ENCODE measurements at places on chromosomes 3 and 15.

DNA sequence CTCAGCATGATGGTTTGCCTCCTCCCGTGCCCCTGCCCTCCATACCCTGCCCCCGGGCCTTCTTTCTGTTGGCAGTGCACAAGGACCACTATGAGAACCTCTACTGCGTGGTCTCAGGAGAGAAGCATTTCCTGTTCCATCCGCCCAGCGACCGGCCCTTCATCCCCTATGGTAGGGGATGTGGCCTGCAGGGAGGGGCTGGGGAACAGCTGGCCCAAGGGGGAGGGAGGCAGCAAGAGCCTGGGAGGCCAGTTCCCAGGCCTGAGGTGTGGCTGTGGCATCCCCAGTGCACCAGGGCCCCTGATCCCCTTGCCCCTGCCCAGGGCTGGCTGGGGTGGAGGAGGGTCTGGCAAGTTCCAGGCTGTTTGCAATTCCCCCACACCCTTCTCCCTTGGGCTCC lies 2.6 kb upstream of the PLA2G4B start:
- no peak for DNase-seq

- DNase-seq: no peak
Measured at GRCh38 chr3:134033315-134033996, 3.7 kb upstream of the SLCO2A1 start.

- no peak for DNase-seq
Measured at GRCh38 chr3:106810300-106810875, 566.9 kb upstream of the CCDC54 start.

- DNase-seq: no peak
Measured at GRCh38 chr3:16896820-16897219, 12.1 kb downstream of the PLCL2 start.

DNA sequence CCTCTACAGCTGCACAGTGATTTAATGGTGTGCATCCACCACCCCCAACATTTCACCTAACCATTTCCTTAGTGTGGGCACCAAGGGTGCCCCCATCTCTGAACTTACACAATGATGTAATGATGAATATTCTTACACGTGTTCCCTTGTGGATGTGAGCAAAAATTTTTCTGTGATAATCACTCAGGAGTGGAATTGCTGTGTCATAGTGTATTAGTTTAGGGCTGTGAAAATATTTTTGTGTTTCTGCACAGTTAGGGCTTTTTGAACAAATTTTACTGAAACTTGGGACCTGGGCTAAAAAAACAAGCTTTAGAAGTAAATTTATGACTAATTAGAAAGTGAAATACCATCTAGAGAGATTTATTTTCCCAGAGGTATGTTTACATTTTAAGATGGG lies 134.5 kb upstream of the CCNL1 start:
- no peak for DNase-seq

DNA sequence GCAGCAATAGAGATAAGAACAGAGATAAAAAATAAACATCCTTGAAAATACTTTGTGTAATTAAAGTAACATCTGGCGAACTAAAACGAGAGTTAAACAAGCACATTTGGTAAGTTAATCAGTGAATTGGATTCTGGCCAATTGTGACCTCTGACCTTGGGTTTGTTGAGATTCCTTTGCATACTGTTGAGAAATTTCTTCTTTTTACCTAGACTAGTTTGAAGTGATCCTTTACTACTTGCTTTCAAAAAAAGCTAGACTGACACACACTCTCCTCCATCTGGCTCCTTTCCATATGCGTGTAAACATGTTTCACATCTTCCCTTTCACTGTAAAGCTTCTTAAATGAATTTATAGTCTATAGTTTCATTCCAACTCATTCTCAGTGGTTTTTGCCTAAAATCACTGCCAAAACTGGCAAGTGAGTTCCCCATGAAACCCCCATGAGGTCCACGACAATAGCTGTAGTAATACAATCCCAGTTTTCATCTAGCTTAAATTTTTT lies 17.3 kb upstream of the GBE1 start:
- no peak for DNase-seq

- DNase-seq: no peak
Measured at GRCh38 chr3:33278163-33278562, 921 bp downstream of the FBXL2 start.

- DNase-seq: peak; percentile 34
Measured at GRCh38 chr15:68730471-68730919, 90.2 kb downstream of the ANP32A start.

DNA sequence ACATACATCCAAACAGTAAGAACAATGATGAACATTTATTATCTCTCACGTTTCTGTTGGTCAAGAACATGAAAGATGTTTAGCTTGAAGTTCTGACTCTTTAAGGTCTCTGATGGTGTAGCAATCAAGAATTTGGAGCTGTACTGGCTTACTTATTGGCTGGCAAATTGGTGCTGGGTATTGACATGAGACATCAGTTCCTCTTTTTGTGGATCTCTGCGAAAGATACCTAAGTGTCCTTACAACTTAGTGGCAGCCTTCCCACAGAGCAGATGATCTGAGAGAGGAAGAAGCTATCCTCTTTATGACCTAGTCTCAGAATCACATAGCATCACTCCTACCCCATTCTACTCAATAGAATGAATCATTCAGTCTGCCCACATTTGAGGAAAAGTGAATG lies 309.8 kb upstream of the DCBLD2 start:
- no peak for DNase-seq

GRCh38 chr3:55720614-55721013 lies 233.5 kb upstream of the WNT5A start:
- DNase-seq: no peak

DNA sequence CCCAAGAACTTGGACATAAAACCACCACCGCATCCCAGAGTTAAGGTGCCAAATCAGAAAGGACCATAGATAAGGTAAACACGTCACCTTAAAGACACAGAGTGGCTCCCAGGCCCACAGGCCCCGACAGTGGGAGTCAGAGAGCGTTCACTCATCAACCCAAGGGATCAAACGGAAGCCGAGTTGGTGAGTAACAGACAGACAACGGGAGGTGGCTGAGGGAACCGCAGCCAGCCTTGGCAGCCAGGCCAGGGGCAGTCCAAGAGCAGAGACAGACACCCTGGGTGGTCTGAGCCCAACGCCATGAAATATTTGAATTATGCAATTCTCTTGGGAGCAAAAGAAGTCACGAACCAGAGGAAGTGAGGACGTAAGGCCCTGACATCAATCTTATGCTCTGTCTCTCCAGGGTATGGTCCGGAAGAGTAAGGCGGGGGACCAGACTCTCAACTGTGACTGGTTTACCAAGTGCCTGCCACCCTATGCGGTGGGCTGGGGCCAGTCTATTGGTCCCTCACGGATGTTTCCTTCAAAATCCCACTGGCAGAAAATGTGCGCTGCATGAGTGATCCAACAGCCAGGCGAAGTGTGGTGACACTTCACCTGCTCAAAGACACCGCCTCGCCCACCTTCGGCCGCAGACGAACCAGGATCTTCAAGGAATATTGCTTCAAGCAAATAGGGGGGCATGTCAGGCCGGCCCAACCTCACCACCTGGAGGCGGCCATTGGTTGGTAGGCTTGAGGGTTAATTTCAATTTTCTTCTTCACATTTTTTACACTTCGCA lies 34.3 kb downstream of the TMEM44 start:
- DNase-seq: no peak

- no peak for DNase-seq
Measured at GRCh38 chr15:35616498-35617271, 70.7 kb upstream of the DPH6 start.

- DNase-seq: no peak
Measured at GRCh38 chr15:89899295-89899945, 5.6 kb upstream of the AP3S2 start.

DNA sequence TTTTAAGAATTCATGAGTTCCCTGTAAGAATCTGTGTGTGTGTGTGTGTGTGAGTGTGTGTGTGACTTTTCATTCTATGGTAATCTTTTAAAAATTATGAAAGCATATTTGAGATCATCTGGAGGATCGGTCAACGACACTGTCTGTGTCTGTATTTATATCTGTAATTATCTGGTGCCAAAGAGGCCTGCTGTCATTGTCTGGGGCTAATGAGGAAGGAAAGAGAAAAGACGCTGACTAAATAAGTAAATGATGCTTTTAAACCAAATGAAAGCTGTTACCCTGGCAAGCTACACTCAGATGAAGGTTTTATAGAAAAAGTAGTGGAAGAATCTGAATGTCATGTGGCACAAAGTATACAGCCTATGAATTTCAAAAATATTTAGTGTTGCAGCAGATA lies 439.8 kb downstream of the RBMS3 start:
- DNase-seq: no peak

DNA sequence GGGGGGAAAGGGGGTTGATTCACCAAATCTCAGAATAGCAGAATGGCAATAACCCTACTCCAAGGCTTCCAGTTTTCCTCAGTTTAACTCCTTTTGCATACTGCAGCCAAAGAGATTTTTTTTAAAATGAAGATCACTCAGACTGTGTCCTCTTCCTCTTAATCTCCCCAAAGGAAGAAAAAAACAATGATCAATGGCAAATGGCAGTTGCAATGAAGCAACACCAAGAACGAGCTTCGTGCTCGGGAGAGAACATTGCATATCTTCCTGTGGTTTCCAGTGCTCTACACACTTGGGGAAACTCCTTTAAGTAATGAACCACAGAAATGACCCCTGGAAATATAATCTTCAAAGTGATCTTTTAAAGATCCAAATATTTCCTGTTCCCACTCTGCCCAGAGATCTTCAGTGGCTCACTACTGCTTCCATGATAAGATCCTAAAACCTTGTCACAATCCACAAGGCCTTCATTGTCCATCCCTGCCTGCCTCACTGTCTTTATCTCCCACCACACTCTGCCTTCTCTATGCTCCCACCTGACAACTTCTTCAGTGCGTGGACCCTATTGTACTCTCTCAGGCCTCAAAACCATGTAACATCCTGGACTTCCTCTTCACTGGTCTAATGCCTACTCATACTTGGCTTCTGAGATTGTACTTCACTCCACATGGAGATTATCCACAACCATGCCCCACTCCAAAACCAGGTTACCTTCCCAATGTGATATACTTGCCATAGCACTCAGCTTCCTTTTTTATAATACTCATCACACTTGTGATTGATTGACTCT lies 394.8 kb downstream of the FHIT start:
- DNase-seq: no peak

DNA sequence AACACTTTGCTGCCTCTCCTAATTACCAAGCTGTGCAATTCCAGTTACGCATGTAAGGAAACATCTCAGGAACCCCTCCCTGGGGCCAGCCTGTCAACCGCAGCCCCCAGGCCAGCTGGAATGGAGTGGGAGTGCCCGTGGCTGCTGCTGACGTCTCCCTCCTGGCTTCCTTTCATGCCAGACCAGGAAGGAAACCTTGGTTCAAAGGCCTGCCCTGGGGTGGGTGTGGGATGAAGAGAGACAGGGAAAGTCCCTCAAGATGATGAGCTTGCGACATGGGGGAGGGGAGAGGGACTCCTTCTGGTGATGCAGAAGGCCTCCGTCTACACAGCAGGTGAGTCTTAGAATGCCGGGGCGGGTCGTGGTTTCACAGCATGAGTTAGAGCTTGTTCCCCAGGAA lies 11.4 kb upstream of the CYP11A1 start:
- DNase-seq: peak; percentile 32

- DNase-seq: no peak
Measured at GRCh38 chr3:53775834-53776251, 70.4 kb downstream of the CHDH start.
